ENCODE measurements at places on chromosomes 3 and 15.

- no peak for DNase-seq
Observed at GRCh38 chr15:74842581-74843444, at the start of gene ULK3. Gene ULK3, minus strand, starts transcription at chr15:74843156. Its CDS starts 51 bp downstream, at chr15:74843105.

DNA sequence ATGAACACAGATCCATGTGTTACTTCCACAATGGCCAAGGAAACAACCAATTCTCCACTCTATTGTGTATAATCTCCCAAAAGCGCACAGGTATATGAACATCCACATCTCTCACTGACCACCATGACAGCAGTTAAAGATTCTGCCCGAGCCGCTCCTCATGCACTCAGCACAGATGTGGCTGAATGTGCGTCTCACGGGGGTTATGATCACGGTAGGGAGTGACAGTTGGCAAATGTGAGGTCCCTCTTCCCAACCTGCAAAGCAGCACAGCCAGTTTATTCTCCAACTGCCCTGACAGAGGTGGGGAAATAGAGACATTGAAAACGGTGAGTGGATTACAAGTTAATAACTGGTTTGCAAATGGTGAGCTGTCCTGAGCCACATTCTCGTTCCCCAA, 17.6 kb downstream of the FOXP1 start:
- no peak for DNase-seq

- no peak for DNase-seq
Observed at GRCh38 chr3:53256704-53257055, 858 bp upstream of the TKT start.

DNA sequence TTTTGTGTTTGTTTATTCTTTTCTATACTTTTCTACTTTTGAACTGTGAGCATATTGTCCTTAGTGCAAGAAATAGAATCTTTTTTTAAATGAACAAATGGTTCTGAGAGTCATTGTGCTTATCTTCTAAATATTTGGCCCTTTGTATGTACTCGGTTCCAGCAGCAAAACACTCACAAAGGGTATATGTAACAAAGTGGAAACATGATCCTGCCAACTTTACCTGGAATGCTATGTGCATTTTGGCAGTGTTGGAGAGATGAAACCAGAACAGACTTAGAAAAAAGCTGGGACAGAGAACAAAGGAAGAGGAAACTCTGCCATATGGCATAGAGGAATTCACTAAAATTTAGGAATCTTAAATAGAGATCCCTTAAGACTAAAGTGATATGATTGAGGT, 150.1 kb downstream of the FGF12 start:
- no peak for DNase-seq

- no peak for DNase-seq
Observed at GRCh38 chr3:101611023-101611422, 37.0 kb downstream of the PCNP start.

DNA sequence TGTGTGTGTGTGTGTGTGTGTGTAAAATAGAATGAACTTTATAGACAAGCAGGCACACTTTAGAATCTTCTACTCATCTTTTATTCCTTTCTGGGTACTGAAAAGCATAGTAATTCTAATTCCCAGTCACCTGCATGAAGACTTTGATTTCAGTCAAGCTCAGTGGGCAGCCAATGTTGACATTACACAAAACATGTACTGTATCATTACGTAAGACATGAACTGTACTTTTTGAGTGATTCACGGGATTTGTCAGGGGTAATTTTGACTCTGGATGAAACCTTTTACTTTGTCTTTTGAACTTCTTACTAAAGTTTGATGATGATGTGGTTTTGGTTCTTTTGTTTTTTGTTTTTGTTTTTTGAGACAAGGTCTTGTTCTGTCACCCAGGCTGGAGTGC, 38.8 kb downstream of the PTPRG start:
- DNase-seq, result no peak

DNA sequence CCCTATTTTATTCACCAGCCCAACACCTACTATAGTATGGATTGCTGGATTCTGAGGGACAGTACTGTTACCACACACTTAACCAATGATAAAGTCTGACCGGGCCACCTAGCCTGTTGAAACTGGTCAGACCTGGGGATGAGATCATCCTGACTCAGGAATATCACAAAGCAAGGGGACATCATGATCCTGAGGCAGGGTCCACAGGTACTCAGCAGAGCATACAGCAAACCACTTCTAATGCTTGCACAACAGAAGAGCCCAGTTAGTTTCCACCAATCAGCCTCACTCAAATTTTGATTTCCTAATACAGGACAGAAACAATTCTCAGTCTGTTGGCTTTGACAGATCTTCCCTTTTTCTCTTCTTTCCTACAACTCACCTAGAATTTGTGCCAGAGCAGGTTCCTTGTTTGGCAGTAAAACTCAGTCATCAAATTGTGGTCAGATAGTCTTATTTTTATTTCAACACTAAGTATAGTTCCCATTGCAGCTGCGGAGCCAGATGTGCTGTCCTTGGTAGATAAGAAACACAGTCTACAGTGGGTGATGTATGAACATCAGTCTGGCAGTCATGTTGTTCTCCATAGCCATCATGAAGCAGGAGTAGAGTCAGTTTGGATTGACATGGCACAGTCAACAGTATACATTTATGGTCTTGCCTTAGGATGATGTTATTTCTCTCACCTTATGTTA, 90.1 kb upstream of the PRR23C start:
- DNase-seq, result no peak

GRCh38 chr3:66615643-66616301, 115.0 kb upstream of the LRIG1 start:
- no peak for DNase-seq

GRCh38 chr3:188672840-188673239, 498.9 kb upstream of the TPRG1 start:
- no peak for DNase-seq

DNA sequence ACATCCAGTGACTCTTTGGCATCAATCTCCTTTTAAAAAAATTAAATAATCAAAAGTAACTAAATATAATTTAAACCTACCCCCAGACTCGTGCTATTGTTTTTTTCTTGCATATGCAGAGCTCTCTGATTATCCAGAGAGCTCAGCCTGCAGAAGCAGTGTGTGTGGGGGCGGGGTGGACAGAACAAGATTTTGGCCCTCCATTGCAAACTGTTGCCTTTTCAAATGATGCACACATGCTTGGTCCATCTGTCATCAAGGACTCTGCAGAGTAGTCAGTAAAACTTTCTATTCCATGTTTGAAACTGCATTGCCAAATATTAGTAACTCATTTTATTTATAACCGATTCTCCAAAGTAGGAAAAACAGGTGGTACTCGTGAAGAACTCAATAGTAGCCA, 28.6 kb upstream of the STXBP5L start:
- DNase-seq, result no peak

GRCh38 chr15:75835990-75836958, 7.0 kb upstream of the UBE2Q2 start:
- DNase-seq, result no peak

- DNase-seq, result no peak
Observed at GRCh38 chr3:187015903-187016638, 85.7 kb downstream of the ST6GAL1 start.

DNA sequence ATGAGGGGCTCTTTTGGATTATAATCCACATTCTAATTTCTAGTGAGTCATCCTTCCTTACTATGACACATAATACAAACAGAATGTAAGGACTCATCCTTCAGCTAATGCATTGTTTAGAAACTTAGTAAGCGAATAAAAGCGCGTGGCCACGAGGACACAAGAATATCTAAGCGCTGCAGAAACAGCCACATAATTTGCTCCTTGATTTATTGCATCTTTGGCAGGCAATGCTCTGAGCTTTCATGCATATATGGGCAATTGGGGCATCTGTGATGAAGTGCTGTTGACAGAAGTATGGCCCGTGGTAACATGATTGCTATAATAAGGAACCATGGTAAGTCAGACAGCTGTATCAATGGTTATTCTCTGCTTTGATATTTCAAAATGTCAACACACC, 191.3 kb upstream of the ZNF385D start:
- DNase-seq, result peak; percentile 95

DNA sequence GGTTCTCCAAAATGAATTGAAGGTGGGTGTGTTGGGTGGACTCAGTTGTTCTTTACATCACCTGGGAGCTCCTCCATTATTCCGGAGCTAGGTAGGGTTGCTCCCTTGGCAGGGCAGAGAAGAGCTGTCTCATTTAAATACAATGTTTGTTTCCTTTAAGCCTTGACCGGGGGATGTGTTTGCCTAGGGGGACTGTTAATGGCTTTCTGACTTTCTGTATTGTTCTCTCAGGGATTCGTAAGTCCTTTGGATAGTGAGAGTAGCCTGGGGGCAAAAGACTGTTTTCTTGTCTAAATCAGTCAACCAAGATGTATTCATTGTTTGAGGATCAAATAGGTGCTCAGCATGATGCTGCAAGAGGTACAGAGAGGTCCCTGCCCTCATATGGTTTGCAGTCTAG, 71.1 kb downstream of the CDAN1 start:
- DNase-seq, result no peak

DNA sequence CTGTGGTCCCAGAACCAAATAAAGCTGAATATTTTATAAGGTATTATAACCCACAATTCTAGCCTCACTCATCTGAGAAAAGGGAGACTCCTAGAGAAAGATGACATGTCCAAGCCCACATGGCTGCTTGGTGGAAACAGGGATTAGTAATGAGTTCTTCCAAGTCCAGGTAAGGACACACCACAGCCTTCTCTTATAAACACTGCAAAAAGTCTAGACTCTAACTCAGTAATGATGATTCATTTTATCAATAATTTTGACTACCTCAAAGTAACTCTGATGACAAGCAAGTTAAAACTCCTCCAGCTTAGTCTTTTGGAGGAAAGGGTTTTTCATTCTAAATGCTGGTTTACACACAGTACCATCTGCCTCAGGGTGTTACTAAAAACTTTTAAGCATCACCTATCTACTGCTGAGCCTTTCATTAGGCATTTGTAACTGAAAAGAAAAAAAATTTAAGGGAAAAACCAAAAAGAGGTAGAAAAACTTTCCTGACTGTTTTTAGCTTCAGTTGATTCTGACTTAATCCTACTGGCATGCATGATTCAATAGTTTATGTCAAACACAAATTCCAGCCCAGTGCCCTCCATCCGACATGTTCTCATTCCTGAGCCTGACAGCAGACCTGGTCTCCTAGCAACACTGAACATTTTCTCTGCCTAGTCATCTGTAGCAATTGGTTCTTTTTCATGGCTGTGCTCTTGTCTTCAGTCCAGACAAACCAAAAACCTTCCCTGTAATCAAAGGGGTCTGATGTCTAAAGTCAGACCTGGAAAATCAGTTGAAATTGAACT, 43.9 kb downstream of the P3H2 start:
- peak; percentile 95 for DNase-seq

- no peak for DNase-seq
Observed at GRCh38 chr3:196617256-196617655, 22.2 kb upstream of the NRROS start.

- DNase-seq, result no peak
Observed at GRCh38 chr15:68055224-68055705, 1.1 kb downstream of the PIAS1 start.

- DNase-seq, result peak; percentile 3
Observed at GRCh38 chr15:55587321-55588069, 650 bp downstream of the PYGO1 start.

- no peak for DNase-seq
Observed at GRCh38 chr15:38878026-38878425, 313.4 kb upstream of the RASGRP1 start.

DNA sequence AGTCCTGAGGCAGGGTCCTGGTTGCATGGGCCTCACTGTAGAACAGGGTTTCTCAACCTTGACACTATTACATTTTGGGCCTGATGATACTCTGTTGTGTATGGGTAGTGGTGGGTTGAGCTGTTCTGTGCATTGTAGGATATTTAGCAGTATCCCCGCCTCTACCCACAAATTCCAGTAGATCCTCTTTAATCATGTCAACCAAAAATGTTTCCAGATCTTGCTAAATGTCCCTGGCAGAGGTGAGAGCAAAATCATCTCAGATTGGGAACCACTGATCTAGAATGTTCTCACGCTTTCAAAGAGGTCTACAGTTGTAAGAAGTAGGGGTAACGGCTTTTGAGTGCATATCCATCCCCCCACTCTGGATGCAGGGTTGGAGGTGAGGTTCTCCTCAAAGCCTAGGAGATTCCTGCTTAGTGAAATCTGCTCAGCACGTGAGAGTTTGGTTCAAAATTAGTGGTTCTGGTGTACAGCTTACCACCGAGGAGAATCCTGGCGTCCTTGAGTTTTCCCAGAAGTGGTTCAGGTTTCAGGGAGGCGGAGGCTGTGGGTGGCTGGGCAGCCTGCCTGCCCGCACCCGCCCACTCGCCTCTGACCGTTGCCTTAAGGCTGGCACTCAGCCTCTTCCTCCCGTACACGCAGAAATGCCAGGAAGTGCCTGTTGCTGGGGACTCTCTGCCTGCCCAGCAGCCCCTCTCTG, 5.3 kb downstream of the ACVR2B start:
- DNase-seq, result no peak

- DNase-seq, result no peak
Observed at GRCh38 chr3:140602781-140603180, 75.1 kb upstream of the TRIM42 start.

GRCh38 chr3:11076711-11077110, 77.6 kb upstream of the HRH1 start:
- no peak for DNase-seq

- DNase-seq, result no peak
Observed at GRCh38 chr3:186815435-186815834, 9.2 kb upstream of the RFC4 start.

DNA sequence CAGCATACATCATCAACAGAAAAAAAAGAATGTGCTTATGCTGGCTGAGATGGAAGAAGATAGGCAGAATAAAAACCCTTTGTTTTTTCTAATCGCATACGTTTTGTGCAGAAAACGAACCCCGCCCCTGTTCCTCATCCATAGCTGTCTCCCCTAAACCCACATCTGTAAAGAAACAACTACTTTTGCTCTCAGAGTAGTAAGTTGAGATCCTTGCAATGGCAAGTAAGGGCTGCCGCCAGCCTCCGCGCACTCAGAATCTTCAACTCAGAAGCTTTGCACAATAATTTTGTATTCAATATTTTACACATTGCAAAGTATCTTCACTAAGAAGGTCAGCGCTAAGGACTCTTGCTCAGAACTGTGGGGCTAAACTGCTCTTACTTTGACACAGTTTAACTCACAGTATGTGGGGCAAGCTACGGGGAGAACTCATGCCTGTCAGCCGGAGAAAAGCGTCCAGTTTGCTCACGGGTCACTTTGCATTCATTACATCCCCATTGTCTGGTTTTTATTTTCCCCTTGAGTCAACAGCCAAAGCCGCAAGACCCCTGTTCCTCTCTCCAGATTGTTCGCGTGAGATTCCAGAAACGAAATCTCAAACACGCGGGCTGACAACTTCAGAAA, 1.0 kb downstream of the LYSMD4 start:
- no peak for DNase-seq

GRCh38 chr3:156659260-156659659, 15.1 kb upstream of the TIPARP start:
- no peak for DNase-seq

- DNase-seq, result no peak
Observed at GRCh38 chr3:183085634-183086390, 13.5 kb downstream of the MCCC1 start.

DNA sequence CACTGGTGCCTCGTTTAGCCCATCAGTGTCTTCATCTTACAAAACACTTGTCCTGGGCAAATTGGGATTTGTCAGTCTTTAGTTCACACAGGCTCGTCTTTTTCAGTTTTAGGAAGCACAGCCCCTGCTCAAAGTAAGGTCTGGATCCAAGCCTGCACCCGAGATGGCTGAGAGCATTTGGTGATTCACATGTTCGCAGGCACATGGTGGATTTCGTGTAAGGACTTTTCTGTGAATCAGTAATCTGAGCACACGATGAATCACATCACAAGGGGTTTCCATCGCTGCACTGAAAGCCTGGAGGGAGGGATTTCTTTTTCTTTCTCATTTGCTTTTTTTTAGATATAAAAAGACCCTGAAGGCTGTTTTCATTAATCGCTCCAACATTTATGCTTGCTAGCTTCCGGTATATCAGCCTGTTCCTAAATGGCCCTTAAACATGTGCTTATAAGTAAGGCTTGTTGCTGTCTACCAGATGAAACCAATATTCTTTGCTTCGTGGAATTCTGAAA, 435.6 kb upstream of the ATP10A start:
- no peak for DNase-seq

Data from GM04503 (cell line).